ENCODE measurements at places on chromosomes 3 and 15.

GRCh38 chr3:123480428-123480827 lies 31.5 kb upstream of the ADCY5 start:
- no peak for DNase-seq

- no peak for DNase-seq
These were observed 163.1 kb downstream of the CNTN4 start for GRCh38 chr3:2261747-2262146.

- no peak for DNase-seq
These were observed 113.4 kb downstream of the FBLN2 start for GRCh38 chr3:13662238-13662847.

- DNase-seq, result no peak
These were observed 55.8 kb upstream of the MYO5C start for GRCh38 chr15:52351206-52351908.

GRCh38 chr15:30953731-30954378 lies 37.6 kb downstream of the MTMR10 start:
- DNase-seq, result peak; percentile 47

DNA sequence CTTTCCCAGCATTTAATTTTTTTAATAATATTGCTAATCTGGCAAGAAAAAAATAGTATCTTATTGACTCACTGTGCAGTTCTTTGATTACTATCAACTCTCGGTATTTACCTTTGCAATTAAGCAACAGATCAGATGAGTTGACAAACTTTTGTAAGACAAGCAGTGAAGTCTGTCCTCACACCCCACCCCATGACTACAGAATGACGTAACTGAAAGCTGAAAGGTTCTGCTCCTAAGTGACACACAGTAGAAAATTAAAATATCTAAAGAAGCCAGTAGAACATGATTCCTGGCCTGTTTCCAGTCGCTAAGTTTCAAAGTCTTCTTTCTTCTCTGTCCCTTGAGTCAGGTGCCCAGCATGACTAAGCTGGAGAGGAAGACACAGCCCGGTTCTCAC lies 135.5 kb downstream of the STT3B start:
- DNase-seq, result no peak

DNA sequence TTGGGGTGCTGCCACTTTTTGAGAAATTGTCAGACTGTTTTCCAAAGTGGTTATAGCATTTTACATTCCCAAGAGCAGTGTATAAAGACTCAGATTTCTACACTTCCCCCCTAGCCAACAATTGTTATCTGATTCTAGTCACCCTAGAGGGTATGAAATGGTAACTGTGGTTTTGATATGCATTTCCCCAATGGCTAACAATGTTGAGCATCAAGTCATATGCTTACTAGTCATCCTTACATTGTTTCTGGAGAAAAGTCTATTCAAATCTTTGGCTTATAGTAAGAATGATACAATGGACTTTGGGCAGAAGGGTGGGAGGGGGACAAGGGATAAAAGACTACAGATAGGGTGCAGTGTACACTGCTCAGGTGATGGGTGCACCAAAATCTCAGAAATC lies 73.3 kb downstream of the CSNK1G1 start:
- DNase-seq, result no peak
